ENCODE measurements at places on chromosomes 2 and 18.

- no peak for DNase-seq
These were observed 705.3 kb downstream of the SOCS6 start for GRCh38 chr18:70994116-70994515.

GRCh38 chr2:179277429-179278196 lies 13.0 kb upstream of the SESTD1 start:
- no peak for DNase-seq

GRCh38 chr2:214856137-214856536 lies 46.7 kb upstream of the BARD1 start:
- DNase-seq: no peak

DNA sequence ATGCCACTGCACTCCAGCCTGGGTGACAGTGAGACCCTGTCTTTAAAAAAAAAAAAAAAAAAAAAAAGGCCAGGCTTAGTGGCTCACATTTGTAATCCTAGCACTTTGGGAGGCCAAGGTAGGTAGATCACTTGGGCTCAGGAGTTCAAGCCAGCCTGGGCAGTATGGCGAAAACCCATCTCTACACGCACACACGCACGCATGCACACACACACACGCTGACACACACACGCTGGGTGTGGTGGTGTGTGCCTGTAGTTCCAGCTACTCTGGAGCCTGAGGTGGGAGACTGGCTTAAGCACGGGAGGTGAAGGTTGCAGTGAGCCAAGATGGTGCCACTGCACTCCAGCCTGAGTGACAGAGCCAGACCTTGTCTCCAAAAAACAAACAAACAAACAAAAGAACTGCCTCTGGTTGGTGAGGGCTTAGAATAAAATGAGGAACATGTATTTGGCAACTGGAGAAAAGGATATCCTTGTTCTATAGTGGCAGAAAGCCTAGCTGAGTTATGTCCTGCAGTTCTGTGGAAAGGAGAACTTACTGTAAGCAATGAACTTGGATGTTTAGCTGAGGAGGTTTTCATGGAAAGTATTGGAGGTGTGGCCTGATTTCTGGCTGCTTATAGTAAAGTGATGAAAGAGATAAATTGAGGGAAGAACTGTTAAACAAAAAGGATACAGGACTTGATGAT lies 34.0 kb downstream of the HAT1 start:
- DNase-seq: no peak

- DNase-seq: no peak
These were observed 521.8 kb upstream of the ZEB2 start for GRCh38 chr2:145041706-145042105.

DNA sequence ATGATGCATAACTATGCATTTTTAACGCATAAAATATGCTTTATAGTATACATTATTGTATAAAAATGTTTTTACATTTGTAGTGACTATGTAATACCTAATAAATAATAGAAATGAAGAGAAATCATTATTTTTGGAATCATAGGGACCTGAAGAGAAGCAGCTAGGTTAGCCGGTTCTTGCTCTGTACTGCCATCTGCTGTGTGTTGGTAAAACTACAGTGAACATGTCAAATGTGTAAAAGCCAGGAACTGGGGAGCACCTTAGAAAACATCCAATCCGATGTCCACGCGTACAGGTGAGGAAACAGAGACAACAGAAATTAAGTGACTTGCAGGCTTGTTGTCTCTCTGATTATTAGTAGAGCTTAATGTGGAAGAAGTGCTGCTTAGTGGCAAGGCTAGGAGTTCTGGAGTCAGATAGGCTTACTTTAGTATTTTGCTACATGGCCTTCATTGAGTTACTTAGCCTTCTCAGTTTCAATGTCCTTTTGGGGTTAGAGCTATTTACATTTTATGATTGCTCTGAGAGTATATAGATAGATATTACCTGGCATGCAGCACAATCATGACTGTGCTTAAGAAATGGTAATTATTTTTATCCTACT lies 386.5 kb downstream of the DLGAP1 start:
- no peak for DNase-seq

DNA sequence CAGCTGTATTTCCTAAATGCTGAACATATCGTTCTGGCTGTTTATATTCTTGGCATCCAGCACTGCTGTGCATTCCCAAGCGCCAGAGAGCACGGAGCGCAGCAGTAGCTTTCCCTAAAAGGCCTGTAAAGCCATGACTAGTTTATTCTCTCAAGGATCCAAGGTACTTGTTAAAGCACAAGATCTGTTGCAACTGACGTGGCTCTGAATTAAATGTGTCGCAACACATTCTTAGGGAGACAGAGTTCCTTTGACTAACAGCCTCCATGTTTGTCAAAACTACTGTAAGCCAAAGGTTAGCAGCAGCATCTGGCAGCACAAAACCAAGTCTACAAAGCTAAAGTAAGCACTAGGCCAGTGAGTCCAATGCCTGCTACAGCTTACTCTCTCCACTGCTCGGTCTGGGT lies 188.6 kb upstream of the FN1 start:
- no peak for DNase-seq

DNA sequence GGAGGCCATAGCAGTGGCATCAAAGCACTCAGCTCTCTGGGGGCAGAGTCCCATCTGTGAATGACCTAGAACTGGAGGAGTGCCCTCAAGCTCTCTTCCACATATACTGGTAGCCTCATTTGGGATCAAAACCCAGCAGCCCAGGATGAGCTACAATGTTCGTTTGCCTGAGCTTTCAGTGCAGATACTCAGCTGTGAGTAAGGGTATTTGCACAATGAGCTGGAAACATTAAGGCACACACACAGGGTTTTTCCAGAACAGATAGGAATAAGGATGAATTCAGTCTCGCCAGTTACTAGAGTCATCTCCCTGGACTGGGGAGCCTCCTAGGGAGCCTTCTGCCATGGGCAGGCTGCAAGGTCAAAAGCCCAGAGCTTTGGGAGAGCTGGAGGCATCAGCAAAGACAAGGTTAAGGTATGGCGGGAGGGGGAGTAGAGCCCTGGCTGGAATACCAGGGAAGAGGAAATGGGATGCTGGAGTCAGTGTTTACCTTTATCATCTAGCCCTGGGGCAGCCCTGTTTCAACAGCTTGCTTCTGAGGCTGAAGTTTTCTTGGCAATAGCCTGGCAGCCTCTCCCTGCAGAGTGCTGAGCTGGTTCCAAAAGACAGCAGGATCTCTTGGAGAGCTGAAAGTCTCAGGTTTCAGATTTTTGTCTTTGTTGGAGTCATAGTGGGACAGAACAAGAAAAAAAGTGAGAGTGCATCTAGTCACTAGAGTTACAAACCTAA lies 187.7 kb downstream of the LOXHD1 start:
- no peak for DNase-seq

DNA sequence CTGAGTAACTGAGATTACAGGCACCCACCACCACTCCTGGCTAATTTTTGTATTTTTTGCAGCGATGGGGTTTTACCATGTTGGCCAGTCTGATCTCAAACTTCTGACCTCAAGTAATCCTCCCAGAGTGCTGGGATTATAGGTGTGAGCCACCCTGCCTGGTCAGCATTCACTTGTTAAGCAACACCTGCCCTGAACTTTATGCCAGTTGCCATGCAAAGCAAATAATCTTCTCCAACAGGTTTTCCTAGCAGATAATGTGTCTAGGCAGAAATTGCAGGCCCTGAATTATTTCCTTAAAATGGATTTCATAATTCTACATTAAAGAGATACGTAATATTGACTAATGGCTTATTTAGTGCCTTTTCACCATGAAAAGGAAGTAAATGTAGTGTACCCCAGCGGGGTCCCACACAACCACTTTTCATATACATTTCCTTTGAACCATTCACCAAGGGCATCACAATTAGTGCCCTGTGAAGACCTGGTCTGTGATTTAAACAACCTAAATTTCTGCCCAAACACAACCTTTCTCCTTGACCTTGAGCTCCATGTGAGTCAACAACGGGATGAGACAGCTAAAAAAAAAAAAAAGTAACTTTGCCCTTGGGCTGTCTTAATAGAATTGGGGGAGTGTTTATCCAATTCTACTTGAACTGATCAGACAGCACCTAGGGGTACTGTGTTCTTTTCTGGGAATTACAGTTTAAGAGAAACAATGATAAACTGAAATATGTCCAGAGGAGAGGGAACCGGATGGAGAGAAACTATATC lies 41.6 kb downstream of the EEF1B2 start:
- DNase-seq: no peak

- DNase-seq: no peak
These were observed 41.6 kb upstream of the DPP10 start for GRCh38 chr2:114400890-114401289.

GRCh38 chr2:64036034-64036705 lies 16.9 kb upstream of the VPS54 start:
- no peak for DNase-seq

DNA sequence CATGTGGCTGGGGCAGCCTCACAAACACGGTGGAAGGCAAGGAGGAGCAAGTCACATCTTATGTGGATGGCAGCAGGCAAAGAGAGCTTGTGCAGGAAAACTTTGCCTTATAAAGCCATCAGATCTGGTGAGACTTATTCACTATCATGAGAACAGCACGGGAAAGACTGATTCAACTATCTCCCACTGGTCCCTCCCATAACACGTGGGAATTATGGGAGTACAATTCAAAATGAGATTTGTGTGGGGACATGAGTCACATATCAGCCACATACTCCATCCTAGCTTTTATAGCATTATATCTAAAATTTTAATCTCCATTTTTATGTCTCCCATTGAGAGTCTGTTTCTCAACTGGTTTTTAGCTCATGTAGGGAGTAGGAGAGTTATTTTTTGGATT lies 45.7 kb downstream of the ICOS start:
- DNase-seq: no peak

- no peak for DNase-seq
These were observed 34.1 kb downstream of the RAB3GAP1 start for GRCh38 chr2:135086222-135086621.

Data from activated T-helper 1 cell treated with Interleukin-2 at 50 U/mL for 16 hours (primary cell).